ENCODE measurements at places on chromosomes 6 and 20.
A peak's percentile ranks its signal among the peaks of the same experiment; 100 is the strongest.

- DNase-seq, result no peak
These were observed 26.2 kb upstream of the SRF start for GRCh38 chr6:43144879-43145278.

GRCh38 chr20:21090721-21091120 lies 15.4 kb downstream of the LINC00237 start:
- peak; percentile 5 for DNase-seq

DNA sequence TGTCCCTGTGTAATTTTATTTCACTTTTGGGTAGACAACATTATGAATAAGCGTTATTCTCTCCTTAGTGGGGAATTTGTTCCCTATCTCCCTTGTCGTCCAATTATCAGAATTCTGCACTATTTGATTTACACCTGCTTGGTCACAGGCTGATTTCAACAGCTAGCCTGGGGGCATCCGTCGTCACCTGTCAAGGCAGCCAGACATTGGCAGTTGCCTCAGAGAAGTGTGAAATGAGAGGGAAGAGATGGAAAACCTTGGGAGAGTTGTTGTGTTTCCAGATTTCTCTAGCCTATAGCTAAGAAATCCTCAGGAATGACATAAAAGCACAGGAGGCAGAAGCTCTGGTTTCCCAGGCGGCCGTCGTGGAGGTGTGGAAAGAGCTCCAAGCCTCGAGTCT lies 891 bp upstream of the GHRH start:
- DNase-seq, result no peak

- DNase-seq, result no peak
These were observed 62.4 kb downstream of the ARID1B start for GRCh38 chr6:156839591-156840001.

DNA sequence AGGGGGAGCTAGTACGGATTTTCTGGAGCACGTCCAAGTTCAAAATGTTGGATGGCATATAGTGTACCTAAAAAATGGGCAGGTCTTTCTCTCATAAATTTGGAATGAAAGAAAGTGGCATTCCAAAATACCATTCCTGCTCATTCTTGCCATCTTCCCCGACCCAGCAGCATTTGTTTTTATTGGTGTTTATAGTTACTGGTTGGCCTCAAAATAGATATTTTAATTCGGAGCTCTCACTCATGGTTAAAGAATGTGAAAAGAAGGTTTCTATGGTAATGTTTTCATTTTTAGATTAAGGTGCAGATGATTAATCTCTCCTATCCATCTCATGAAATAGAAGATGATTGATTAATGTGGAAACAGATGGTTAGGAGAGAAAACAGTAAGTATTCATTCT lies 204.5 kb downstream of the HIVEP2 start:
- DNase-seq, result no peak

DNA sequence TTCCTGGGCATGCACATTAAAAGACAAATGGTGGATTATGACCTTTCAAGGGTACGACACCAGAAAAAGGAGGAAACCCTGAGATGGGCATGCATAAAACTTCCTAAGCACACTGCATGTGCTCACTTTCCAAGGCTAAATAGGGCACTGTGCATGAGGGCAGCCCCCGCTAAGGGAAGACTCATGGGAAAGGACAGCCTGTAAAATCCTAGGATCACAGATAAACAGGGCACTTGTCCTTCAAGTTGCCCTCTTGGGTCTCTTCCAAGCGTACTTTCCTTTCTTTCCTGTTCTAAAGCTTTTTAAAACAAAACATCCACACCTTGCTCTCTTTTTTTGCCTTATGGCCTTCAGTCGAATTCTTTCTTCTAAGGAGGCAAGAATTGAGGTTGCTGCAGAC lies 106.5 kb upstream of the SYNCRIP start:
- no peak for DNase-seq

GRCh38 chr20:31617432-31618104 lies 12.5 kb downstream of the ID1 start:
- DNase-seq, result no peak

DNA sequence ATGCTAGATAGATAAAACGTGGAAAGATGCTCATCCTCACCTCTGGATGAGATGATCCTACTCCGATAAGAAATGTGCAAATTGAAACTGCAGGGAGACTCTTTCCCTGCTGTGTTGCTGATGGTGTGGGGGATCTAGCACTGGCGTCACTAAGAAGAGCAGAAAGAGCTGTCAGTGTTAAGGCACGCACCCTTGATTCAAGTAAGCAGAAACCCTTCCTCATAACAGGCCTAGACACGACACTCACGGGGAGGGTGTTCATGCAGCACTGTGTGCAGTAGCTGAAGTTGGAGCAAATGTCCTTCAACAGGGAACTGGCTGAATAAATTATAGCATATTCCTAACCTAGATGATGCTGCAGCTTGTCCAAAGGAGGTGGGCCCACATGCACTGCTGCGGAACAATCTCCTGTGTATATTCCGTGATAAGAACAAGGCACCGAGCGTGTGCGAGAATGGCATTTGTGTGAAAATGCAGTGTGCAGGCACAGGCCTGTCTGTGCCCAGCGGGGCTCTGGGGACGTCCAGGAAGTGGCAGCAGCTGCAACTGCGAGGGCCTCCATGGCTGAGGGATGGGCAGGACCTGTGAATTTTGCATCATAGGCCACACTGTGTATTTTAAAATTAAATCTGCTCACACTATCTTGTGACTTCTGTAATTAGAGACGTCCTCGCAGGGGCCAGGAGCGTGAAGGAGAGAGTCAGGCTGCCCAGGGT lies 64.0 kb downstream of the TCP11 start:
- no peak for DNase-seq

DNA sequence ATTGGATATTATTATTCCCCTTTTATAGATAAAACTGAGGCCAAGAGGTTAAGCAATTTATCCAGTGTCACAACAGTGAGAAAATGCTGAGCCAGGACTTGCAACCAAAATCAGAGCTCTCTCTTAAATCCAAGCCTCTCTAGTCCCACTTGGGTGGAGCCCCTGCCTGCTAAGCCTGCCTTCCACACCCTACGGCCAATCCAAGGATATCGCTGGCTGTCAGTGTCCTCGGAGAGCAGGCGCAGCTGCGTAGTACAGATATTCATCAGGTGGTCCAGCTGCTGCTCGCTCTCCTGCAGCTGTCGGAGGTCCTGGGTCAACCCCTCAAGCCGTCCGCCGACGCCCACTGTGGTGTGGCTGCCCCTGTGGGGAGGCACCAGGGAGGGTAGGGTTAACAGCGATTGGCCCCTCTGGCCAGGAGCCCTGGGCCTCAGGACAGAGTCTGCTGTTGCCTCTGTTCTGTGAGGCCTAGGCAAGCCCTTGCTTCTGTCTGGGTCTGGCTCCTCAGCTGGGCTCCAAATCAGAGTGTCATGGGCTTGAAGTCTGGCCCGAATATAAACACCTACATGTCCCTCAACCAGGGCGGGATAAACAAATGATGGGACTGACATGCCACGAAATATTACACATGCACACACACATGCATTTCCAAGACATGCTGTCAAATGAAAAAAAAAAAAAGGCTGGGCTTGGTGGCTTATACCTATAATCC lies 3.9 kb upstream of the NECAB3 start:
- no peak for DNase-seq

DNA sequence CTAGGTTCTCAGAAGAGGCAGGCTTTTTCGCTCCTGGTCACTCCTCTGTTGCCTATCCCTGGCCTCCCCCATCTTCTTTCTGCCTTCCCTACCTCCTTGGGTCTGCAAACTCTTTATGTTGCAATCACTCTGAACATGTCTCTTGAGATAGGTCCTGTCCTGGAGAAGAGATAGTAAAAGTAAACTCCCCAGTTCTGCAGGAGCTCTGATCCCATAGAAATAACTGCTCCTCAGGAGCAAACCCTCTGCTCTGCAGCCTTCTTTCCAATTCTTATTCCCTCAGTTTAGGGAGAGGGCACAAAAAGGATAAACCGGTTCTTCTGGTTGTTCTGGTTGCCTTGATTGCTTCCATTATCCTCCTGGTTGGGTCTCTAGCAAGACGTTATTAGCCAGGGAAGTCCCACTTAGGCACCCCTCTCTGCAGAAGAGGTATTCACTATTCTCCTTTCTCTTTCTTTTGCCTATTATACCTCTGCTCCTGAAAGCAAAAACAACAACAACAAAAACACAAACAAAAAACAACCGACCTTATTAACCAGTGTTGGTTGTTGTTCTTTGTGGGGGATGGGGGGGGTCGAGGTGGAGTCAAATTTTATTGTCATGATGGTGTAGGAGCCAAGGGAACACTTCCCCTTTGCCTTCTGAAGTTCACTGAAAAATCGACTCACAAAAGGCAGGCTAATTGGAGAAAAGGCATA lies 973 bp downstream of the TRIM38 start:
- no peak for DNase-seq

GRCh38 chr6:116662202-116662601 lies 6.4 kb downstream of the ZUP1 start:
- DNase-seq, result no peak

- no peak for DNase-seq
These were observed 26.9 kb downstream of the TFAP2B start for GRCh38 chr6:50845499-50846143.

DNA sequence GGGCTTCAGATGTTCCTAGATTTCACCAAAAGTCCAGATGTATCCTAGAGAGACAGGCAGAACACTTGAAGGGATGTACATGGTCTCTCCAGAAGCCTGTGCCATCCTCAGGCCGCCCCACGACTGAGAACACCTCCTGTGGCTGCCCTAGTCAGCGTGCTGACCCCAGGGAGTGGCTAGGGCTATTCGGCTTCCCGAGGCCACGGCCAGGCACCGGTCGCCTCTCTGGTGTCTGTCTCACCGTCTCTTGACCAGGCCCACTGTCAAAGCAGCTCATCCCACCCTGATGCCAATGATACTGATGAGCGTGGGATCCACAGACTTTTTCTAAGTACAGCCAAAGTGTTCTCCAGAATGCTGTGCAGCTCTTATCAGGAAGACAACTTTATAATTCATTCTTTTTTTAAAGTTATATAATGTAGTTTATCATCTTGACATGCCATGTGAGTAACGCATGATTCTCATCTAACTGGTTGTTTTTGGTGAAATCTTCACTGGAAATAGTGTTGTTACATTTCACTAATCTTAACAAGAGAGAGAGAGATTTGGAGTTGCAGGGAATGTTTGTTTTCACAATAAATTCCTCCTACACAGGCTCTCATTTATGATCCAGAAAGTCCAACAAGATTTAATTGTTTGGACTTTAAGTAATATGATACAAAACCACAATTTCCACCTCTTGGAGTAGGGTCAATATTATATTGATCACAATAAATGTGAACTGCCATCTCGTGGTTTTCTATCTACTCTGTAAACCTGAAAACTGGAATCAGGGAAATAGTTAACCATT lies 41.7 kb upstream of the KLHL31 start:
- DNase-seq, result no peak

DNA sequence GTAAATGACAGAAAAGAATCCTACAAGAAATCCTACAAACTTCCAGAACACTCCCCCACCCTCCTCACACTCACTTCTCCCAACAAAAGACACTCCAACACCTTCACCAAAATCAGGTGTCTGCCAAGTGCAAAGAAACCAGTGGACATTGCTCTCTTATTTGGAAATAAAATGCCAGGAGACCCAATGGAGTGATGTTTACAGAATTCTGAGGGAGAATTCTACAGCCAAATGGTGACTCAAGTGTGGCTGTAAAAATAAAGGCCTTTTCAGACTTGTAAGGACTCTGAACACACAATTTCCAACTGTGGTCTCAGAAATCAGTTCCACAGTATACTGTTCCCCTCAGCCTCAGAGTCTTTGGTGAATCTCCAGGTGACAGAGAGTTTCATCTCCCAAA lies 109.6 kb upstream of the CARMIL1 start:
- DNase-seq, result no peak

- DNase-seq, result no peak
These were observed 34.3 kb downstream of the C6orf89 start for GRCh38 chr6:36920049-36920448.

GRCh38 chr20:1940581-1940980 lies 45.4 kb downstream of the SIRPA start:
- no peak for DNase-seq

- DNase-seq, result no peak
These were observed 40.4 kb downstream of the C6orf118 start for GRCh38 chr6:165268987-165269386.

DNA sequence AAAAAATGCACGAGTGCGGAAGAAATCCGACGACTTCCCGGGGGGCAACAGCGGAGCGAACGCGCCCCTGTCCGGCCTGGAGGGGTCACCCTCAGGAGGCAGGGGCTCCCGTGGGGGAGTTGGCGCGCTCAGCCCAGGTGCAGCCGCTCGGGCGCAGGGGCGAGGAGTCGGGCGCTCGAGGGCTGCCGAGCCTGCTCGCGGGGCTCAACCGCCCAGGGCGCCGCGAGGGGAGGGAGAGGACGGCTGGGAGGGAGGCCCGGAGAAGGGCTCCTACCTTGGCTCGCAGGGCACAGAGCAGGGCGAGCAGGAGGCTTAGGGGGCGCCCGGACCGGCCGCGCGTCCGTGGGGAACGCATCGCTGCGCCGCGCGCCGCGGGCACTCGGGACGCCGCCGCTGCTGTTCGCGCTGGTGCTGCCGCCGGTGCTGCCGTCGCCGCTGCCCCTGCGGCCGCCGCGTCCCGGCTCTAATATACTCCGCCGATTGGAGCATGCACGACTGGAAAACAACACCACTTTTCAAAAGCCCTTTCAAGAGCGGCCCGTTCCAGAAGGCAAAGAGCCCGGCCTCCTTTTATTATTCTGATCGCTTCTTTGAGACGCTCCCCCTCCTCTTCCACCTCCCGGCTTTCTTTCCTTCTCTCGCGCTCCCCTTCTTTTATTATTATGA lies 490 bp downstream of the JAG1 start:
- peak; percentile 56 for DNase-seq

- no peak for DNase-seq
These were observed 6.3 kb upstream of the HDDC2 start for GRCh38 chr6:125307964-125308615.

DNA sequence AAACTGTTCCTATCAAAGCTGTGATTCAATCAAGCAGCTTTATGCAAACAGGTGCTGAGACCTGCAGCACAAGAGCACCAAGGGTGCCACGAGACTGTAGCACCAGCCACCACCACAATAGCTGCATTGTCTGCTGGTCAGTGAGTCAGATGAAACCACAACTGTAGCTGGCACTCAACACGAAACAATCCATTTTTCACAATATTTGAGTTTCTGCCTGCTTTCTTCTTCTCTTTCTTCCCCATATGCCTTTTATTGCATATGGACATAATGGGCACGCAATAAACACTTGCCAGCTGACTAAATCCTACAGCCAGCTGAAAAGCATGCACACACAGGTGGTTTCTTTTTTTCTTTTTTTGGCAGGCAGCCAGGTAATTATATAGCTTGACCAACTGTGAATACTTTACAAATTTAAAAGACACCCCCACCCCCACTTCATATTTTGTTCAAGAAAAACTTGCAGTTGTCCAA lies 16.6 kb downstream of the SLC2A12 start:
- DNase-seq, result peak; percentile 81

GRCh38 chr6:98639089-98639635 lies 195.2 kb upstream of the POU3F2 start:
- DNase-seq, result no peak

DNA sequence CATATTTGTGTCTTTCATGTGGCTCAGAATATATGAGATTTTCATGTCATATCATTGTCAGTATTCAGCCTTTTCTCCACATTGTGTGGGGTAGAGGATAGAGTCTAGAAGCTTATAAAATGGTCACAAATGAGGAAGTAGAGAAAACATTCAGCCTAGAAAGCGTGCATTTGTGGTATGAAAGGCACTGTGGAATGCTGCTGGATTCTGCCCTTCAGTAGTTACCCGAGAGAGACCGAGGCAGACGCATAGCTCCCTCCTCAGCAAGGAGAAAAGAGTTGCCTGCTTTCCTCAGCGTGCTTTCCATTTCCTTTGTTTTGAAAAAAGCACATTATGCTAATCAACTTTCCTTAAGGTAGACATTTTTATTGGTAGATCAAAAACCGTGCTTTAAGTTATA lies 28.7 kb downstream of the MYB start:
- no peak for DNase-seq

All from SHP77 (cell line).